ENCODE measurements at places on chromosomes 16 and 17.

GRCh38 chr17:32111141-32111771, 31.0 kb upstream of the RHOT1 start:
- no peak for DNase-seq

DNA sequence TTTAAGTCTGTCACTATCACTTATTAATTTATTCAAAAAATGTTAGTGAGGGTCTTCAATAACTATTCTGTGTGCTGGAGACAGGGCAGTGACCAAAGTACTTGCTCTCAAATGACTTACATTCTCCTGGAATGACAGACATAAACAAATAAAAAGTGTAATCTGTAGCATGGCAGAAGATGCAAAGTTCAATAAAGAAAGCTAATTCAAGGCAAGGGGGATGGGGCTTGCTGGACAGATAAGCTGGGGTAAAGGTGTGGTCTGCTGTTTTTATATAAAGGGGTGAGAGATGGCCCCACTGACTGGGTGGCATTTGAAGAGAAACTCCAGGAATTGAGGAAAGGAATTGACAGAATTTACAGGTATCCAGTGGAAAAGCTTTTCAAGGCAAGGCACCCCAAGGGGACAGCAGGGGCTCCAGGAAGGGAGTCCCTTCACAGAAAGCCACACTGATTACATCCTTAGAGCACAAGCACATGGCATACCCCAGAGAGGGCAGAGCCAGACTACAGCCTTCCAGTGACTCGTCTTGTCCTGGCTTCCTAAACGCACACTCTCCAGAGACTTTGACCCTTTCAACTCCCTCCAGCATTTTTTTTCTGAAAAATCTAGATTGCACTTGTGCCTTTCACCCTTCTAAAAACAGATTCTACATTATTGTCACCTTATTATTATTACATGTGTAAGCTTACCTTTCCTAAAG, 123.7 kb upstream of the HS3ST3A1 start:
- no peak for DNase-seq

- DNase-seq, result no peak
These were observed 123.9 kb downstream of the RPTOR start for GRCh38 chr17:80668375-80669148.

- DNase-seq, result no peak
These were observed 37.0 kb upstream of the PEMT start for GRCh38 chr17:17628388-17629008.

- no peak for DNase-seq
These were observed 55.1 kb downstream of the SOX9 start for GRCh38 chr17:72175787-72176515.

Measured in NCI-H1048 (cell line).